ENCODE measurements at places on chromosomes 11 and 22.

- no peak for DNase-seq
These were observed 4.9 kb upstream of the RAB38 start for GRCh38 chr11:88179971-88180629.

DNA sequence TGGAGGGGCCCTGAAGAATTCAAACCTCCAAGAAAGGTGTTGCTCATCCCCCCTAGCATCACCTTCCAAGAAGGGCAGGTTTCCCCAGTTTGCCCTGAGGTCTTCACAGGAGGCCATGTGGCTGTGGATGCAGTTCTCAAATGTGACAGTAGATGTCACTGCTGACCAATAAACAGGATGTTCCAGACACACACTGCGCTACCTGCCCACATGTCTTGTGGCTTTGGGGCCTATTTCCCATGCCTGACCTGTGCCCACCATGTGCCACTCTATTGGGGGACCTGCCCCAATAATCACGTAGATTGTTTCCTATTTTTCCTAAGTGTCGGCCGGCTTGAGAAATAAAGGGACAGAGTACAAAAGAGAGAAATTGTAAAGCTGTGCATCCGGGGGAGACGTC is 4.5 kb downstream of the GSTT2 start:
- peak; percentile 68 for DNase-seq

GRCh38 chr11:16392616-16393015 is 36.3 kb upstream of the SOX6 start:
- DNase-seq, result no peak

GRCh38 chr11:12005476-12005875 is 3.0 kb downstream of the DKK3 start:
- DNase-seq, result no peak

DNA sequence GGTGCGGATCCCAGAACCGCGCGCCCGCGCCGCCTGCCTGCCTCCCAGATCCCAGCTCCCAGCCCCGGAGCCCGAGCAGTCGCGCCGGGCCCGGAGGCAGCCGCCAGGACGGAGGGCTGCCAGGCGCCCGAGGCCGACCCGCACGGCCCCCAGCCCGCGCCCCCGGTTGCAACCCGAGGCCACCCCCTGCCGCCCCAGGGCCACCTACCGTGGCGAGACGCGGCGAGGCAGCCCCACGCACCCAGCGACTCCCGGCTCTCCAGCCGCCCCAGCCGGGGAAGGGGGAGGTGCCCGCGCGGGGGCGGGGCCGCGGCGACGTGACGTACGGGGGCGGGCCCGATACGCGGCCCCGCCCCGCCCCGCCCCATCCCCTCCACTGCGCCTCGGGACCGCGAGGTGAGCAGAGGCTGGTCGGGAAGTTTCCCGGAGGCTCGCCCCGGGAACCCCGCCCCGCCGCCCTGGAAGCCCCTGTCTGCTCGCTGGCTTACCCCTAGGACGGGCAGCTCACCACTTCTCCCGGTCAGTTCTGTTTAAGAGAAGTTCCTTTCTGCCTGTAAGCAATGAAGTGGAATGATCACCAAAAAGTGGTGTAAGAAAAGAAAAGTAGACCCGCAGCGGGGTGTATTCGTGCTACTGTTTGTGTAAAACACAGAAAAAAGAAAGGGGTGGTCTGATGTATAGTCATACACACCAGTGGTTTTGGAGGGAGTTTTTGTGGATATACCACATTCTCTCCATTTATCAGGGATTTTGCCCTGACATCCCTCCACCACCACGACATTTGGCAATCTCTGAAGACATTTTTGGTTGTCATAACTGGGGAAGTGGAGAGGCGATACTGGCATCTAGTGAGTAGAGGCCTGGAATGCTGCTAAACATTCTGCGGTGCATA is at the start of gene TPST2:
Gene TPST2, minus strand, starts transcription at position 288 of the 892 bp plus-strand sequence. CDS start 48,502 bp downstream, outside the sequence.
- DNase-seq, result peak; percentile 65

DNA sequence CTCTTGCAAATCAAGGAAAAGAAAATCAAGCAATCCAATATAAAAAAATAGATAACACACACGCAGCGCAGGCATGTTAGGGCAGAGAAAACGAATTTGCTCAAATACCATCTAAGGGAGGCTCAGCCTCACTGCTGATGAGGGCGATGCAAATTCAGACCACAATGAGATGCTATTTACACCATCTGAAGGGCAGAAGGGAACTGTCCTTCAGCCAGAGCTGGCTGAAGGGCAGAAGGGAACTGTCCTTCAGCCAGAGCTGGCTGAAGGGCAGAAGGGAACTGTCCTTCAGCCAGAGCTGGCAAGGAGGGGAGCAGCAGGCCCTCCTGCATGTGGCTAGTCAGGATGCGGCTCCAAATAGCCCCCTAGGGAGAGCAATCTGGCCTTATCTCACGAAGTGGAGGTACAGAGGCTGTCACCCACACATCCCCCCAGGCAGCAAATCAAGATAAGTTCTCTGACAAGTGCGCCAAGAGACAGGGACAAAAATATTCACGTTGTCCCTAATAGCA is 7.6 kb upstream of the SLC39A13 start:
- DNase-seq, result no peak

- DNase-seq, result no peak
These were observed 200.9 kb downstream of the AASDHPPT start for GRCh38 chr11:106278391-106278790.

DNA sequence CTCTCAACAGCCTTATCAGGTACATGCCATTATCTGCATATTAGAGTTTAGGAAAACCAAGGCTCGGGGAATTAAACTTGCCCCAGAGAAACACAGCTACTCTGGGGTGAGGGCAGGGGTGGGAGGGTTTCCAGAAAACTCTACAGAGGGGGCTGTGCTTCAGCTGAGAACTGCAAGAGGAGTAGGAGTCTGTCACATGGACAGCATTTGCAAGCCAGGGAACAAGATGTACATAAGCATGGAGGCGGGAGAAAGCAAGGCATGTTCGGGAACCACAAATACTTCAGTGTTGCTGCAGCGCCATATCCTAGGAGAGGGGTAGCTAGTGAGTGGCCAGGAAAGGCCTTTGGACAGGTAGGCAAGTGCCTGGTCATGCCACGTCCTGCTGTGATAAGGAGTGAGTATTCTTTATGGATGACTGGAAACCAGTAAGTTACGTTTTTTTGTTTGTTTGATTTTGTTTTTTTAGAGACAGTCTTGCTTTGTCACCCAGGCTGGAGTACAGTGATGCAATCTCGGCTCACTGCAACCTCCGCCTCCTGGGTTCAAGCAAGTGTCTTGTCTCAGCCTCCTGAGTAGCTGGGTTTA is 57.2 kb downstream of the GRAMD1B start:
- DNase-seq, result no peak

GRCh38 chr11:36885154-36885553 is 287.1 kb upstream of the RAG2 start:
- DNase-seq, result no peak

DNA sequence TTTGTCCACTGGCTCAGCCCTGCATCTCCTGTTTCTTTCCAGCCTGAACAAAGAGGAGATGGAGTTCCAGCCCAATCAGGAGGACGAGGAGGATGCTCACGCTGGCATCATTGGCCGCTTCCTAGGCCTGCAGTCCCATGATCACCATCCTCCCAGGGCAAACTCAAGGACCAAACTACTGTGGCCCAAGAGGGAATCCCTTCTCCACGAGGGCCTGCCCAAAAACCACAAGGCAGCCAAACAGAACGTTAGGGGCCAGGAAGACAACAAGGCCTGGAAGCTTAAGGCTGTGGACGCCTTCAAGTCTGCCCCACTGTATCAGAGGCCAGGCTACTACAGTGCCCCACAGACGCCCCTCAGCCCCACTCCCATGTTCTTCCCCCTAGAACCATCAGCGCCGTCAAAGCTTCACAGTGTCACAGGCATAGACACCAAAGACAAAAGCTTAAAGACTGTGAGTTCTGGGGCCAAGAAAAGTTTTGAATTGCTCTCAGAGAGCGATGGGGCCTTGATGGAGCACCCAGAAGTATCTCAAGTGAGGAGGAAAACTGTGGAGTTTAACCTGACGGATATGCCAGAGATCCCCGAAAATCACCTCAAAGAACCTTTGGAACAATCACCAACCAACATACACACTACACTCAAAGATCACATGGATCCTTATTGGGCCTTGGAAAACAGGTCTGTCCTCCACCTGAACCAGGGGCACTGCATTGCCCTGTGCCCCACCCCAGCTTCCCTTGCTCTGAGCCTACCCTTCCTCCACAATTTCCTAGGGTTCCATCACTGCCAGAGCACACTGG is 5.0 kb downstream of the FTH1 start:
- no peak for DNase-seq

GRCh38 chr11:79594834-79595233 is 154.0 kb upstream of the TENM4 start:
- no peak for DNase-seq

GRCh38 chr11:110251836-110252235 is 44.6 kb downstream of the RDX start:
- no peak for DNase-seq

DNA sequence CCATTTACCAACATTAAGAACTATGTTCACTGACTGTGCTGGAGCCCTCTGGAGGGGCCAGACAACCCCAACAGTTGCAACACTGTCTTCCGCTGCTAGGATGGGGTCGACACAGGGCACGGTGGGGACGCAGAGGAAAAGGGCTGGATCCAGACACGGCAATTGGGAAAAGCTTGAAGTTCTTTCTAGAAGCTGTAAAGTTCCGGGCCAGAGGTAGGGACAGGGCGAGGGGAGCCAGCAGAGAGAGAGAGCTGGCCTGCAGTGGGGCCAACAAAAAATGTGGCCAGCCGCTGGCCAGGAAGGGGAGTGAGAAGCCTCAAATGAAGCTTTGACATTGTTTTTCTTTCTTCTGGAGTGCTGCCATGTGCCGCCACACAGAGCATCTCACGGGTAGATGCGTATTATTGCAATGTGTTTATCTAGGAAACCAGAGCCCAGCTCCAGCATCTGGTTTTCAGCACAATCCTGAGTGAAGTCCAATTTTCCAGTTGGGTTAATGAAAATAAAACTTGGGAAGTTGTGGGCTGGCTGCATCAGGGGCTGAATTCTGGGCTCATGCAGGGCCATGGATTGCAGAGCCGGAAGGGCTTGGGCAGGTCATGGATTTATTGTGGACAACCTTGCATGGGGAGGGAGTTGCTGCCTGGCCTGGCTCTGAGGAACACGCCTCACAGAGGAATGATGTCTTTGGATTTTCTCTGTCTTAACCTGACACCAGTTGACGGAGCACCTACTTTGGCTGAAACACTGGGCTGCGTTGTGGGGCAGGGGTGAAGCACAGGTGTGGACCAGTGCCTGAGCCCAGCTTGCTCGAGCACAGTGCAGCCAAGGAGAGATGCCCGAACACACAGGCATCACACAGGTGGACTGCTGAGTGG is 67.6 kb upstream of the AMPD3 start:
- DNase-seq, result no peak

DNA sequence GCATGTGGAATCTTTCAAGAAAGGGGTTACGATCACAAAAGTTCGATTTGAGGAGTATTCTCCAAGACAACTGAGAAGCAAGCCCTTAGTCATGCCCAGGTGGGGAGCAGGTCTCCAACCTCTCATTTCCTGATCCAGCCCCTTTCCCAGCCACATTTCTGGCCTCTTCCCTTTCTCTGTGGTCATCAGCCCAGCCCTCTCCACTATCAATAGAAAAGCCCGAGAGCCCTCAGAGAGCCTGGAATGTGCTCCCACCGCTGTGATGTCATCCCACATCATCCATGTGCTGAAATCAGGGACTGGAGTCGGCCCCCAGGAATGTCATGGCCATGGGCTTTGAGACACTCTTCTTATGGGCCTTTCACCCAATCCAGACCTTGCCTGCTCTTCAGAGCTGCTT is 62.6 kb downstream of the KCNJ1 start:
- no peak for DNase-seq

GRCh38 chr11:23280088-23280487 is 419.8 kb upstream of the CCDC179 start:
- DNase-seq, result no peak

GRCh38 chr11:130651066-130651855 is 202.8 kb downstream of the ADAMTS15 start:
- DNase-seq, result no peak

DNA sequence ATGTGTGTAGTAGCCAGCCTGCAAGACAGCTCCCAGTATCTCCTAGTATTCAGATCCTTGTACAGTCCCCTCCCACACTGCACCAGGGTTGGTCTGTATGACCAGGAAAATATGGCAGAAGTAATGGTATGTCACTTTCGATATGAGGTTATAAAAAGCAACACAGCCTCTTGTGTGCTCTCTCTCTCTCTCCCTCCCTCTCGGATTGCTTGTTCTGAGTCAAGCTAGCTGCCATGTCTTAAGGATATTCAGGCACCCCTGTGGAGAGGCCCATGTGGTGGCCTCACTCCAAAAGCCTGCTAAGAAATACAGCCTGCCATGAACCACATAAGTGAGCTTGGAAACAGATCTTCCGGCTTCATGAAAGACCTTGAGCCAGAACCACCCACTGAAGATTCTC is 25.4 kb downstream of the FXYD6 start:
- DNase-seq, result no peak

DNA sequence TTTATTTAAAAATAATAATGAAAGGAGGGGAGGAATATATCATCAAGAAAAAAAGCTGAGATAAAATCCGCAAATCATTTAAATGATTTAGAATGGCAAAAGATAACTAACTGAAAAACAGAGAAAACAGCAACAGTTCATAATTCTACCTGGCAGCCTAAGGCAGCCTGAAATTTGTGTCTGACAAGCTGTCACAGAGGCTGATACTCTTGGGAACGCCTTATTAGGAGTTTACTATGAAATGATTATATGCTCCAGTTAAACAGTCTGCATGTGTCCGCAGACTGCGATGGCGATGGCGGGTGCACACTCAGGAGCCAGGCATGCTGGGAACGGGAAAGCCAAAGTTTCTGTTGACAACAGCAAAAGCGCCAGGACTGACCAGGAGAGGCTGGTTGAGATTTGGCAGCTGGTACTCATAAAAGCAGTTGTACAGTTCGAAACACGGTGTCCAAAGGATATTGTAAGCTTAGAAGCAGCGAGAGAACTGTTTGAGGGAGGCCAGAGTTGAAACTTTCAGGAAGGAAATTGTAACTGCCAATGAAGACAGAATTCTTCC is 172.9 kb upstream of the MPPED2 start:
- DNase-seq, result no peak

- DNase-seq, result no peak
These were observed 107.0 kb downstream of the OSBP2 start for GRCh38 chr22:30801695-30802094.

GRCh38 chr11:31809857-31810778 is 1.0 kb downstream of the PAX6 start:
- no peak for DNase-seq

GRCh38 chr22:42641801-42642413 is 1.5 kb upstream of the ATP5MGL start:
- no peak for DNase-seq

GRCh38 chr11:60761436-60762190 is 4.9 kb downstream of the MS4A15 start:
- no peak for DNase-seq

- no peak for DNase-seq
These were observed 3.7 kb downstream of the SLC15A3 start for GRCh38 chr11:60948250-60948649.

DNA sequence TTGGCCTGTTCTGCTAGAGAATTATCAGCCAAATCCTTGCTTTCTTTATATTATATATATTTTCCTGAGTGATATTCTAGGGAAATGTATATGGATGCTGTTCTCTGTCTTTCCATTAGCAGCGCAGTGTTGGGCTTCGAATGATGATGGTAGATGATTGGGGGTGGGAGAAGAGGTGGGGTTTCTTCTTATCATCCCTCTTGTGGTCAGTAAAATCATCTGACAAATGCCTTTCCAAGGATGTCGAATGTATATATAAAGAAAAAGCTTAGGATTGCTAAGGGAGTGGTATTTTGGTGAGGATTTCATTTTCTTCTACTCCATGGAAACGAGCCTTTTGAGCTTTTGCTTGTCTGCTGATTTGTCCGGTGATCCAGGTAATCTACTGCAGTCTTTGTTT is 48.9 kb downstream of the ARHGEF12 start:
- no peak for DNase-seq

GRCh38 chr11:123093739-123094138 is 31.8 kb upstream of the HSPA8 start:
- DNase-seq, result no peak

All from activated CD4-positive, alpha-beta T cell treated with anti-CD3 and anti-CD28 coated beads, Interleukin-2, amount 50 U/mL, for 4 hours (primary cell).